Stimulated activated CD8-positive, alpha-beta memory T cell treated with anti-CD3 and anti-CD28 coated beads, Interleukin-4, amount 100 ng/mL, for 4 hours (primary cell): ENCODE measurements at places on chromosomes 6 and 20.

GRCh38 chr20:5002077-5002413 is 735 bp upstream of the SLC23A2 start:
- DNase-seq = no peak

- no peak for DNase-seq
Measured at GRCh38 chr20:309306-309840, 12.0 kb downstream of the ZCCHC3 start.

GRCh38 chr6:11532097-11532496 is 5.5 kb upstream of the TMEM170B start:
- DNase-seq = no peak

- DNase-seq = no peak
Measured at GRCh38 chr6:169833258-169833794, 81.9 kb downstream of the ERMARD start.

GRCh38 chr6:156191895-156192294 is 585.3 kb upstream of the ARID1B start:
- no peak for DNase-seq

- no peak for DNase-seq
Measured at GRCh38 chr6:103893141-103893581, 966.6 kb downstream of the HACE1 start.

- DNase-seq = no peak
Measured at GRCh38 chr20:52405417-52405816, 213.8 kb upstream of the ZFP64 start.

DNA sequence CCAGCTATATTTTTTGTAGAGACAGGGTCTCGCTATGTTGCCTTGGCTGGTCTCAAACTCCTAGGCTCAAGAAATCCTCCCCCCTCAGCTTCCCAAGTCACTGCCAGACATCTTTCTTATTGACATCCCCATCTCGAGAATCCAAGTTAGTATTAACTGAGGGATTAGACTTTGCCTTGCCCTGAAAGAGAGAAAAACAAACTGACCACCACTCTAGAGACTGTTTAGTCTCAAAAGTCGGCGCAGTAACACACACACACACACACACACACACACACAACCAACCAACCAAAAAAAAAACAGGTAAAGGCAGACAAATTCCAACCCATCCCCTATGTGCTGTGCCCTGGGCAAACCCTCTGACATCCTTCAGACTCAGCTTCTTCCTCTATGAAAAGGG is 27.2 kb upstream of the PNPLA1 start:
- no peak for DNase-seq

DNA sequence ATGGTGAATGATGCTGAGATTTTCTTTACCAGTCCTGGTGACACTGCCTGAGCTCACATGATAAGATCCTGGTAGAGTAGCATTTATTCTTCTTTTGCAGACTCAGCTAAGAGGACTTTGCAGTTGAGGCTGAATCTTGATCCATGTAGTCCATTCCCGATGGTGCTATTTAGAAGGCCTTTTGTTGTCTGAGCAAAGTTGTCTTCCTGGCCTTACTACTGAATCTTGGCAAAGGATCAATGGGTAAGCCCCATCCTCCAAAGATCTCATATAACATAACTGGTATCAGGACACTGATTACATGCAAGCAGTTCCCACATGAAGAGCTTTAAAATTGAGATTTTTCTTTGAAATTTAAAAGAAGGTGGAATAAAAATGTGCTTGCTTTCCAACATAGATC is 291.6 kb downstream of the SOX4 start:
- no peak for DNase-seq

DNA sequence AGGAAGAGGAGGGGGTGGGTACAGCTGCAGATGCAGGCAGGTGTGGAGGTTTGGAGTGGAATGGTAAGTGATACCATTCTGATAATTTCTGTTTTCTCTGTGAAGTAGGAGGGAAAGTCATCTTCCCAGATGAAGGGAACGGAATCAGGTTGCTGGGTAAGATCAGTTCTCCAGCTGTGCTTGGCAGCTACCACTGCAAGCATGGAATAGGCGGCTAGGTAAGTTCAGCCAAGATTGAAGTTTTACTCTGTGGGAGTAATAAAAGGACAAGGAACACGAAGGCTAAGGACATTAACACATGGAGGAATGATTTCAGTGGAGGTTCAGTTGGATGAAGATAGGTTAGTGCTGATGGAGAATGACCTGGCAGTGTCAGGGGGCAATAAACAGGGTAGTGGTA is 128.3 kb downstream of the CARMIL1 start:
- no peak for DNase-seq

GRCh38 chr20:62367136-62367632 is at the start of gene LAMA5:
Gene LAMA5, minus strand, starts transcription at chr20:62367312. Its CDS starts 67 bp downstream, at chr20:62367245.
- no peak for DNase-seq

DNA sequence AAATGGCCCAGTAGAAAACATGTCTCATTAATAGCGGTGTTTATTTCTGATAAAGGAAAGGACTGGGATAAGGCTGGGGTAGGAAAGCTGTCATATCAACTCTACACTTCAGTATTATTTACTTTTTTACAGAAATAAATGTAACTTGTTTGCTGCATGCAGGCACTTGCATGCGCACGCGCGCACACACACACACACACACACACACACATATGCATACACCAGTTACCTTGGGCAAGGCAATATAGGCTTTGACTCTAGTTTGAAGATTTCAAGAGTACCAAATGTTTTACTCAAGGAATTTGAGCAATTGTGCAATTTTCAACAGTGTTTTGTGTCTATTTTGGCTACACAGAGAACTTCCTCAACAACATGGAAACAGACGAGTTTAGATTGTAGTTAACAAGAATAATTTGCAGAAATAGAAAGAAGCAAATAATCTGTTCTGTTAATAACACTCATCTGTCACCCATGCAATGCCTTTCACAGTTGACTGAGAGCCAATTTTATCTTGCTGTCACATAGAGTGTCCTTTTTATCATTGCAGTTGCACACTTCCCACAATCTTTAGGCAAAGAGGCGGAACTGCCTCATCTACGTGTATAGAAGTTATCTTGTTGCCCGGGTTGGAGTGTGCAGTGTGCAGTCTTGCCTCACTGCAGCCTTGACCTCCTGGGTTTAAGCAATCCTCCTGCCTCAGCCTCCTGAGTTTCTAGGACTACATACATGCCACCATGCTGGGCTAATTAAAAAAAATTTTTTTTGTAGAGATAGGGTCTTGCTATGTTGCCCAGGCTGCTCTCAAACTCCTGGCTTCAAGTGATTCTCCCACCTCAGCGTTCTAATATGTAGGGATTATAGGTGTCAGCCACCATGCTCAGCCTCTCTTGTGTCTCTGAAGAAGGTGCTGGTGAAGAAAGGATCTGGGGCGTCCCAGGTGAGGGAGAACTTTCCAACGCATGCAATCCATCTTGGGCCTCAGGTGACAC is 74.8 kb upstream of the SHLD1 start:
- DNase-seq = no peak

- DNase-seq = no peak
Measured at GRCh38 chr20:31330893-31331292, 22.5 kb upstream of the DEFB116 start.

DNA sequence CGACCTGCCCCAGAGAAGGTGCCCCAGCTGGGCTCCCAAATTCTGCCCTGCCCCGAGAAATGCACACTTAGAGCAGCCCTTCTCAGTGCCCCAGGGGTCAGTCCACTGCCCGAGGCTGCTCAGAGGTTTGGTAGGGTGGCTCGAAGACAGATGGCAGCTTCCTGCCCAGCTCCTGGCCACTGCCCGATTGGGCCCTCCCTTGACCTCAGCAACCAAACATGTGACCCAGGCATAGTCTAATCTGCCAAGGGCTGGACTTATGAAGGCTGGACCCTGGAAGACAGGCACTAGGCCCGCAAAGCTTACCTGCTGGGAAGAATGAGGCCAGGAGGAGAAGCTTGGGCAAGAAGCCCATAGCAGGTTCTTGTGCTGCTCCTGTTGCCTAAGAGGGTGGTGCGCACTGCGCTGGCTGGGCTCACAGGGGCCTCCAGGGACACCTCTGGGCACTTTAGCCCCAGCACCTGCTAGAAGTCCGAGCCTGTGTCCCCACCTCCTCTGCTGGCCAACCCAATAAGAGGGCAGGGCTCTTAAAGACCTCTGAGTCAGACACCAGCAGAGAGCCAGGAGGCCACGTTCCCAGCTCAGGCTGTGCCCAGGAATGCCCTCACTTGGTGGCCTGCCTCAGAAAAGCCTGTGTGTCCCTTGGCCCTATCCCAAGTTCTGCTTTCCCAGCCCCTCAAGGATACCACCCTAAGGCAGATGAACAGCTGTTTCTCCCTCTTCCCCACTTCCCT is 5.5 kb downstream of the SIGLEC1 start:
- DNase-seq = no peak

DNA sequence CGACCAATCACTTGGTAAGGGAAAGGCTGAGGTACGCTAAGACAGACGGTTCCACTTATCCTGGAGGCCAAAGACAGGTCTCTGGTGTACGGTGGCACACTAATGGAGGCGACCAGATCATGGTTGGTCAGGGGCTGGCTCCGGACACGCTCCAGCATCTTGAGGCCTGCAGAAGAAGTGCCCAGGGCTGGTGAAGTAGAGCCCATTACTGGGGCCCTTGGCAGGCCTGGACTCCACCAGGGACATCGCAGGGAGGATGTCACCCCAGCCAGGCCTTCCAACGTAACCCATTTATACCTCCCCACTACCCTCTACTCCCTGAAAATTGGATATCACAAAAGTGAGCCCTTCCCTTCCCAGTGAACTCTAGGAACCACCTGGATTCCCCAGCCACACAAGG is 16.2 kb downstream of the KHDC1L start:
- no peak for DNase-seq

DNA sequence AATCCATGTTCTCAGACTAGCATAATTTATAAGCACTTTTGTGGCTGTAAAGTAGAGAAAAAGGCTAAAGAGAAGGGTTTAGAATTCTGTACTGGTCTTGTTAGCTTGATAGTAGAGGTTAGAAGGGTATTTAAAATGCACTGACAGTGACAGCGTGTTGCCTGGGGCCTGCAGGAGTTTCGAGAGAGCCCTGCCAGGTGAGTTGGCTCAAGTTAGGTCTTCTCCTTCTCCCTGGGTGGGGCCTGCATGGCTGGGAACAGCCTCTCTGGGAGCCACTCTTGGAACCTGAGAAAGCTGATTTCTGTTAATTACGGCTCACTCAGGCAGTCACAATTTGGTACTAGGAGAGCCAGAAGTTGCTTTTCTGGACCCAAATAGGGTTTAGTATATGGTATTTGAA is 103.7 kb downstream of the ARID1B start:
- no peak for DNase-seq

GRCh38 chr20:63441136-63442099 is 31.0 kb downstream of the KCNQ2 start:
- peak; percentile 32 for DNase-seq

GRCh38 chr20:47950124-47950912 is 165.0 kb upstream of the SULF2 start:
- DNase-seq = no peak

DNA sequence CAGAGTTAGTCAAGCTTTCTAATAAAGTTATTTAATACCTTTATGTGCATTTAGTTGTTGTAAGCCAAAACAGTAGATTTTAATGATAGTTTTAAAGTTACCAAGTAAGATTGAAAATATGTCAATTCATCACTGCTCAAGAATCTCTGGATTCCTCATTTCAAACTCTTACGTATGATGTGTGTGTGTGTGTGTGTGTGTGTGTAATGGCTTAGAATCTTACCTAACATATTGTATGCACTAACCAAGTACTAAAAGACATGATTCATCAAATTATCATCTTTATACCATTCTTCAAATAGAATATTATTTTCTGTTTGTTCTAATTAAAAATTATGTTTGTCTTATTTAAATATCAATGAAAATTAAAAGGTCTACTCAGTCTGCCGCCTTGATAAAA is 41.5 kb upstream of the ZNF337 start:
- no peak for DNase-seq

DNA sequence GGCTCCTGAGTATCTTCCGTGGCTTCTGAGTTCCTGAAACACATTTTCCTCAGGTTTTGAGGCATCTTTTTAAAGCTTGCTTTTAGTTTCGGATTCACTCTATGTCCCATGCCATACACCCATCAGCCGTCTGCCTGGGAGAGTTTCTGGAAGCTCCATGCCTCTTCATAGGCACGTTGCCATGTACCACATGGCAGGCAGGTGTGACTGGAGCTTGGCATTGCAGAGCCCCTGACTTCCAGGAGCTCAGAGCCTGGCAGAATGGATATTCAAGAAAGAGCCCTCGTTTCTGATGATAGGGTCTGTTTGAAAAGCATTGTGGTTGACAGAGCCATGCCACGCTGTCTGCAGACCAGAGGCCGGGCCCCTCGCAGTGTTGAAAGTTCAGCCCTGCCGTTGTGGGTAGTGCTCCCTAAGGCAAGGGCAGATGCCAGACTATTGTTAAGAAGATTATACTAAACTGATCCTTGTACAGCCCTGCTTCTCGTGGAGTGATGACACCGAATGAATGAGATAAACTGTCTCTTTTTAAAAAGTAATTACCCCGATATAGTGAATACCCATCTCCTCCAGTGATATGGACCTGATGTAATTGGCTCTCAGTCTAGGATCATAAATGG is 100.0 kb downstream of the RPP40 start:
- DNase-seq = no peak

- no peak for DNase-seq
Measured at GRCh38 chr20:8228315-8228714, 96.2 kb downstream of the PLCB1 start.

DNA sequence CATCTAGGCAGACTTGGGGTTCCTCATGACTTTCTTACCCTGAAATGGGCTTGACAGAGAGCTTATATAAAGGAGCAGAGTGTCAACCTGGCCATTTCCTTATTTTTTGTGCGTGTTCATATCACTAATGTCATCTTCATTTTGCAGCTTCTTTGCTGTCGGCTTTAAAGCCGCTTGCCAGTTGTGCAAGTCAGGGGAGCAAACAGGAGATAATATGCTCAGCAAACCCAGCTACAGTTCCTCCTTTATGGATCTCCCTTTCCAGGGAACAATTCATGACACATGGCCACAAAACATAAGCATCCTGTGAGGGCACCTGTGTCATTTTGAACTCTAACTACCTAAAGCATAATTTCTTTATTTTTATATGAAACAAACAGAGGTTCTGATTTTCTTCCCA is 6.5 kb upstream of the TUBB2B start:
- no peak for DNase-seq

DNA sequence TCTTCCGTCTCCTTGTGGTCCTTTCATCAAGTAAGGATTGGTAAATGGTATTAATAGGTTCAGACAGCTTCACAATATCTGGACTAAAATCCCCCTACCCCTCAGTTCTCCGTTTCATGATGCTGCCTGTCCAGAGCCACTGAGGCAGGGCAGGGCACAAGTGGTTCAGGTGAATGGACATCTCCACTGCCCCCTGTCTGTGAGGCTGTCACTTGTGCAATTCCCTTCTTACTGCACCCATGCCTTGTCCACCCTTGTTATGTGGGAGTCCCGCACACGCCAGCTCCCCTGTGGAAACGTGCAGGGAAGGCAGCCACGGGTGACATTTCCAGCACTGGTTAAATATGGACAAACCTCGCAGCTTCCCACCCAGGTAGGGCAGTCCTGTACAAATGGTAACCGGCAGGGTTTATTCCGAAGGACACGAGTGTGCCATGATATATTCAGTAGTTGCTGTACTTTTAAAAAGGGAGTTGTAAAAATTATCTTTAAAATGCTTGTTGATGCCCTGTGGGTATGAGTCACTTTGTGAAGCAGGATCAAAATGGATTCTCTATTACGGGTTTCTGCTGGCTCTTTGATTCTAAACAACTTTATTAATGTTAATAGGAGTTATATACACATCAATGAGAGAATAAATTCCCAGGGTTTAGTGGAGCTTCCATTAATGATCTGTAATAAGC is 73.5 kb downstream of the FYN start:
- no peak for DNase-seq
